AG10803 (cell line): ENCODE measurements at places on chromosomes 6 and 20.

GRCh38 chr6:25312703-25313102, 33.5 kb downstream of the CARMIL1 start:
- DNase-seq = peak; percentile 77

GRCh38 chr6:53466257-53466656, 78.6 kb downstream of the GCLC start:
- no peak for DNase-seq

- DNase-seq = no peak
These were observed 139.4 kb downstream of the UST start for GRCh38 chr6:148885925-148886845.

DNA sequence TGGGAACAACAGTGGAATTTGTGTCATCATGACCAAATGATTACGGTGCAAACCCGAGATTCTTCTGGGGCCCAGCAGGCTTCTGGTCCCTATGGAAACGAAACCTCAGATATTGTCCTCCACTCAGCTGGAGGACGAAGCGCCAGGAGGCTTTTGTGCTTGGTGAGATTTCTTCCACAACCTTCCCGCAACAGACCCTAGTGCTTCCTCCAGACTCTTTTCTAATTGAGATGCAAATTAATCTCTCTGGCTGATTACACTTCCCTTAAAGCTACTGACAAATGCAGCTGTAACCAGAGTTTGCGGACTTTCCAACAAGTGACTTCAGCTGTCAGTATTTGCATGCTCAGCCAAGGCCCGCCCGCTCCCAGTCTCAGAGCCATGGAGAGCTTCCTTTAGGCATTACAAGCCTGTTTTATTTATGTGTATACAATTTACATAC, 96.0 kb downstream of the INSM1 start:
- no peak for DNase-seq

DNA sequence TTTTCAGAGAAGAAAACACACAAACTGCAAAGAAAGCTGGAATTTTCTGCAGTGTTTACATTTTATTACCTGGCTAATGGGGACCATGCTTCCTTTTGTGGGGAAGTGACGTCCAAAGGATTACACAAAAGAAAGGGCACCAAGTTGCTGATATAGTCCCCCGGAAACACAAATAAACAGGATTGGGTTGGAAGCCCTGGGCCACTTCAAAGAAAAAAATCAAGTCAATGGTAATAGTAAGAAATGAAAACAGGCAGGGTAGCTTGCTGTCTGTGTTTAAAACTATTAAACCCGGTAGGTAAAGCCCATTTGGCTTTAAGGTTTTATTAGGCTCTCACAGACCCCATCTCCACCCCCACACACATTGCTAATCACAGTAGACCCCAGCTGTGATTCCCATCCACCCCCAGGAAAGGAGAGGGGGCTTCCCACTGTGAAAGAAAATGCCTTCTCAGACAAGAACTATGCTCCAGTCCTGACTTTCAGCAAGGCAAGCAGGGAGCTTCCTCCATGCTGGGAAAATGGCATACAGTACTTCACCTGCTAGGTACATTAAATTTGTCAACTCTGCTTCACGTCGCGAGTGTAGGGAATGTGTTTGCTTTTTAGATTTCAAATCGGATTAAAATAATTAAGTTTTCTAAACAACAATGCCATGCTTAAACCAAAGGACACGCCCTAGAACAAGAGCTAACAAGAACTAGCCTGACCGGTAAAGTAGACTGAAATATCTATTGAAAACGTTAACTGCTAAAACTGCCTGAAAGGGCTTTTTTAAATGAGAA, 1.1 kb downstream of the PERP start:
- no peak for DNase-seq

DNA sequence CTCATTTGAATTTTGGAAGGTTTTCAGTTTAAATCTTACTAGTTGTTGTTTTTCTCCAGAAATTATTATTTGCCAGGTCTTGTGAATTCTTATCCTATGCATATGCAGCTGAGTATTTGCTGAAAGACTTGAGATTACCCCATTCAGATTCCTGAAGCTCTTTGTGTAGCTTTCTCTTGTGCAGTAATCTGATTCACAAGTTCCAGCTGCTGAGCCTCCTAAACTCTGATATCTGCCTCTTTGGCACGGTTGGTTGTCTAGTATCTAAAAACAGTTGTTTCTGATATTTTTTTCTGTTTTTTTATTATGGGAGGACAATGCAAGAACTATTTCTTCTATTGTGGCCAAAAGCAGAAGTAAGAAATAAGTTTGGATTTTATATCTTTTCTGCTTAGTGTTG, 863.9 kb upstream of the MANEA start:
- DNase-seq = no peak

- DNase-seq = no peak
These were observed 554.7 kb upstream of the HS3ST5 start for GRCh38 chr6:114897536-114897935.

DNA sequence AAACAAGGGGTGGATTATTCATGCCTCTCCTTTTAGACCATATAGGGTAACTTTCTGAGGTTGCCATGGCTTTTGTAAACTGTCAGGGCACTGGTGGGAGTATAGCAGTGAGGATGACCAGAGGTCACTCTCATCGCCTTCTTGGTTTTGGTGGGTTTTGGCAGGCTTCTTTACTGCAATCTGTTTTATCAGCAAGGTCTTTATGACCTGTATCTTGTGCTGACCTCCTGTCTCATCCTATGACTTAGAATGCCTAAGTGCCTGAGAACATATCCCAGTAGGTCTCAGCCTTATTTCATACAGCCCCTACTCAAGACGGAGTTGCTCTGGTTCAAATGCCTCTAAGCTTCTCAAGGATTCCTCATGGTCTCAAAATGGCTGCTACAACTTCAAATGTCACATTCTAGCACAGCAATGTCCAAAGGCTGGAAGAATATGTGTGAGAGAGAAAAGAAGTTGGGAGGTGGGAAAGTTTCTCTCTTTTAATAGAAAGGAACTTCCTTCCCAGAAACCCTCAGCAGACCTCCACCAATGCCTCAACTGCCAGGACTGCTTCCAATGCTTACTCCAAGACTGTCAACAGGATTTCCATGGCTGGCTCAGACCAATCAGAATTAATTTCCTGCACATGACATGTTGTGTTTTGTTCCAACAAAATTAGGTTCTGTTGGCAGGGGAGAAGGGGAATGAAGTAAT, 46.6 kb upstream of the SLC9A8 start:
- peak; percentile 54 for DNase-seq

DNA sequence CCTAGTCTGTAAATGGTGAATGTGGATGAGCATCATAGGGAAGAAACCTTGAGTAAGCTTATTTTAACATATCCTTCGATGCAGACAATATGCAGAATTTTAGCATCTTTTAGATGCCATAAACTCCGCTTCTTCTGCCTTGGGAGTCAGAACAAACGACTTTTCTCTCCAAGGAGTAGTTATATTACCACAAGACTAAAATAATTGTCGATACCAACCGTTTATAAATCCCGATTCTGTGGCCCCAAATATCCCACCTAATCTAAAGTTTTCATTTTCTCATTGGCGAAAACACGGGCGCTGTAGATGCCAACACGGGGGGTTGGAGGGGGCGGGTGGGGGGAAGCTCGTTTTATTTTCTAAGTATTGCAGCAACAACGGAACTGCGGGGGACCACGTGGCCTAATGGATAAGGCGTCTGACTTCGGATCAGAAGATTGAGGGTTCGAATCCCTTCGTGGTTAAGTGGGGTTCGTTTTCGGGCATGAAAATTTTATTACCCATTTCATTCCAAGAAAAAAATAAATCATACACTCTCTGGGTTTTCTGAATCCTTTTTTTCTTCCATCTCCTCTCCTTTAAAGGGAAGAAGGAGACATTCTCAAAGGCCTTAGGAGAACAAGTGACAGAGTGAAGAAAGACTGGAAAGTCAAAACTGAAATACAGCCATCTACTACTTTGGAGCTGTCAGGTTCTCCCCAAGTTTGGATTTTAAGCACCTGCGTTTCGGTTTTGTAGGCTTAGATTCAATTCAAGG, 65.5 kb upstream of the BTN3A2 start:
- DNase-seq = no peak

DNA sequence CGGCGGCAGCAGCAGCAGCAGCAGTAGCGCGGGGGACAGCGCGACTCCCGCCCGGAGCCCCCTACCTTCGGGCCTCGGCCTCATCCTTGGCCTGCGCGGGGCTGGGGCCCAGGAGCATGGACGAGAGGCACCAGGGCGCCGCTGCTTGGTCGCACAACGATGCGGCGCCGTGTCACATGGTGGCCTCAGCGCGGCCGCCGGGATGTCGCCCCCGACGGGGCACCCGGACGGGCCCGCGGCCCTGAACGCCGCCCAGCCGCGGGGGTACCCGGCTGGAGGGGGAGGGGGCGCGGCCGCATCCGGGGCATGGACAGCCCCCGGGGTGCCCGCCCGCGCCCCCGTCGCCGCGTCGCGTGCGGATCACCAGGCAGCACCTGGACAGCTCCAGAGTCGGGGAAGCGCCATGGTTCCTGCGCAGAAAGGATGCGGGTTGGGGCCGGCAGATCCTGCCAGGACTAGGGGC, 57.1 kb downstream of the CDH22 start:
- DNase-seq = no peak

- DNase-seq = no peak
These were observed 67.8 kb upstream of the SASH1 start for GRCh38 chr6:148274809-148275208.

- DNase-seq = no peak
These were observed 17.9 kb downstream of the SOX4 start for GRCh38 chr6:21611485-21611884.

DNA sequence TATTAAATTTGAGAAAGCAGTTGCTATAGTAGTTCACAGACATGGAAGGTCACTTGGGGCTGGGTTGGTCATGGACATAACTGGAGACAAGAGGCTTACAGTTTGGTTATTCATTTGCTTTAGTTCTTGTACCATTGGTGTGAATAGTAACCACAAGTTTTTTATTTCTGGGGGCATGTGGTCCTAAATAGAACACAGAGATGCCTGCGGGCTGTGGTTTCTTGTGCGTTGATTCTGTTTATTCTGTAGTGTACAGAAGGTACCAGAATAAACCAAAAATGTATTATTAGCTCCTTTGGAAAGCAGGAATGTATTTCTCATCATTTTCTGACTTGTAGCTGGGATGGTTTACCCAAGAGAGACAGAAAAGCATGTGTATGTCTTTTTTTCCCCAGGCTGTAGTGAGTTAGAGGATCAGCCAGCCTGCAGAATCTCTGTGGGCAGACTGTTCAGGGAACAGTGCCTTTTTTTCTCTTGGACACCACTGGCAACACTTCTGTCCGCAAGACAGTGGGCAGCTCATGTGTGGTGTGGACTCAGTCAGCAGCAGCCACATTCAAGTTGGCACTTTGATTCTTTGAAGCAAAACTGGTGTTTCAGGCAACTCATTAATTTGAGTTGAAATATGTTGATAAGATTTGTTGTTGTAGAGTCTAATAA, 122.1 kb downstream of the LRRC1 start:
- DNase-seq = no peak

DNA sequence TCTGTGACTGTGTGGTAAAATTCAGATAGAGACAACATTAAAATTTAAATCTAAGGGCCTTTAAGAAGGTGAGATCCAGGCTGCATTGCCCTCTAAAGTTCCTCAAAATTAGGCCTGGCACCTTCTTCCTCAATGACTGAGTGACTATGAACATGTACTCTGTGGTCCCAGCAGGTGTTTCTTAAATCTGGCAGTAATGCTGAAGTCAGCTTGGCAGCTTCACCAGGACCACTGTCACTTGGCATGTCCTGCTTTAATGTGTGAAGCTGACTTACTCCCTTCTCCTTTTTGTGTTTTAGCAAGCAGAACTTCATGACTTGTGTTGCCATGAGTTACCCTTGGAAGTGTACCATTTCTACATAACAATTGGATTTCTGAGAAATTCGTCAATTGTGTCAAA, 141.7 kb downstream of the NKAIN2 start:
- DNase-seq = no peak

- DNase-seq = no peak
These were observed 938.6 kb downstream of the C6orf118 start for GRCh38 chr6:164370773-164371172.

DNA sequence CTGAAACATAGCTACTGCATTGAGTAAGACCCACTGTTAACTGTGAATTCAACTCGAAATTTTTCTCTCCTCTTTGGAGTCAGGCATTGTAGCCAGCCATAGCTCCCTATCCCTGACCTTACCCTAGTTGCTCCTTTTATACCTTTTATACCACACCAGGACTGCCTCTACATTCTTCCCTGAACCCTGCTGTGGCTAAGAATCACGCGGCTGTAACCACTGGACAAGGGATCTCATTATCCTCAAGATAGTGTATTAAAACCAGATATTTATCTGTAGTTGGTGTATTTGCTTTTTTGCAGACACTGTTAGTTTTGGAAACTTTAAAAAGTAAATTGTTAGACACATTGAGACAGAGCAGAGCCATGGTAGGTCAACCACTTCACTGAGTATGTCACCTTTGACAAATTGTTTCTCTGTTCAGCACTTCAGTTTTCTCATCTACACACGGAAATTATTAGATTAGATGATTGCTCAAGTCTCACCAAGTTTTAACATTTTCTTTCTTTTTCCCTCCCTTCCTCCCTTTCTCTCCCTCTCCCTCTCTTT, 171.9 kb upstream of the PRND start:
- peak; percentile 30 for DNase-seq

GRCh38 chr20:44176833-44177534, 10.0 kb downstream of the JPH2 start:
- DNase-seq = peak; percentile 75

- no peak for DNase-seq
These were observed 114.3 kb downstream of the UBE3D start for GRCh38 chr6:82951389-82951788.

- DNase-seq = peak; percentile 89
These were observed at the start of gene TBC1D32 for GRCh38 chr6:121334299-121335086. TSS of gene TBC1D32 (minus strand) at chr6:121334480. CDS start at chr6:121334430, 50 bp downstream.

GRCh38 chr6:156126535-156126934, 650.6 kb upstream of the ARID1B start:
- DNase-seq = no peak

DNA sequence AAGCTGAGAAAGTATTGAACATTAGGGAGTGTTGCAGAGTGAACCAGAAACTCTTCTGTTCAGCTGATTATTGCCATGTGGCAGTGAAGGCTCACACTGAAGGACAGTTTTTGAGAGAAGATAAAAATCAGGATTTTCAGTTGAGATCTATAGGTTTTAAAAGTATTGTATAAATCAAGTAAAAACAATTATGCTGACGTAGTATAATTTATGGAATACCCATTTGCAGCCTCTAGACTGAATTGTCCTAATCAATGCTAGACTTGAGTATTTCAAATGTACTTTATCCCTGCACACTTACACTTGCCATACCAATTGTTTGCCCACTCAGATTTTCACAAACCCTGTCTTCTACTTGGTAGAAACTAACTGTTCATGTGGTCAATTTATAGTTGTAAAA, 245.8 kb downstream of the FRK start:
- no peak for DNase-seq

DNA sequence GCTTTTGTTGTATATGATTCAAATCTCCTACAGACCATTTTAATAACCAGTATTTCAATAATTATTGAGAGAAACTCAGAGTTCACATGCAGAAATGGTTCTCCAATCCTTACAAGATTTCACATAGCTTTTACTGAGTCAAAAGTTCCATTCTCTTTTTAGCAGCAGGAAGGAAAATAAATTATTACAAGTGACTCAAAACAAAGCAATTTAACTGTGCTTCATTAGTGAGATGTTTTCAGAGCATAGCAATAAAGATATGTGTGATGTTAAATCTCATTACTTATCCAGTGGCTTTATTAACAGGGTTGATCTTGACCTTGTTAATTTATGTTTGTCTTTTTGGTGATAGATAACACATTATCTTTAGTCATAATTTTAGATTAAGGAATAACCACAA, 22.0 kb downstream of the KIF13A start:
- DNase-seq = peak; percentile 74

- DNase-seq = no peak
These were observed 44.4 kb upstream of the ENPP5 start for GRCh38 chr6:46215213-46215612.
